ENCODE measurements at places on chromosomes 7 and 10.

- DNase-seq: no peak
These were observed 141.0 kb downstream of the C1GALT1 start for GRCh38 chr7:7323352-7323751.

DNA sequence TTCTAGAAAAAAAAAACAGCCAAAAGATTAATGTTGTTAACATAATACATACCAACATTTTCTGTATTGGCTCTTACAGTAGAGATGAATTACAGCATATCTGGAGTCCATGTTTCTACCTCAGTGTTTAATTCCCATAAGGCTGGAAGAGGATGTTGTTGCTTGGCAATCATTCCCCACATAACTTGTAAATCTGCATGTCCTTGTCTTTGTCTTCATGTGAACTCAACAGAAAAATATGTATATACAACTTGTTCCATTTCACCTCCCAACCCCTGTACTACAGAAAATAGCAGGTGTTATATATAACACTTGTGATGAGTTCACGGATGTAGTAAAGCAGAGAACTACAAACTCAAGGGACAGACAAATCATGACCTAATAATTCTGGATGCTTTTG, 160.9 kb upstream of the SEMA3C start:
- peak; percentile 22 for DNase-seq

DNA sequence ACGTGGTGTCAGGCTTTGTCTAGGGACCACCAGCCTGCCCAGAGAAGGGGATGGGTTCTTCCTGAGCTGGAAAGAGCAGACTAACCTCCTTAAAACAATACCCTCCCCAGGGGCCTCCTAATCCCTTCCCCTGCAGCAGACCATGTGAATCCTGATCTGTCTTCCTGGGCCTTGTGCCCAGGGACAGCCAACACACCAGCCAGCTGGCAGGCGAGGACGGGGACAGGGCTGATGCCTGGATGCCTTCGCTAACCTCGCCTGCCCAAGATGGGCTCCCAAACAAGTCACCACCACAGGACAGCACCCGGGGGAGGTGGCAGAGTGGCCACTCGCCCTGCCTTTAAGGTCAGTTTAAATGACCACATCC, 17.6 kb downstream of the PODXL start:
- DNase-seq: no peak

- DNase-seq: no peak
These were observed 763.2 kb upstream of the LRRTM3 start for GRCh38 chr10:66162560-66163143.

DNA sequence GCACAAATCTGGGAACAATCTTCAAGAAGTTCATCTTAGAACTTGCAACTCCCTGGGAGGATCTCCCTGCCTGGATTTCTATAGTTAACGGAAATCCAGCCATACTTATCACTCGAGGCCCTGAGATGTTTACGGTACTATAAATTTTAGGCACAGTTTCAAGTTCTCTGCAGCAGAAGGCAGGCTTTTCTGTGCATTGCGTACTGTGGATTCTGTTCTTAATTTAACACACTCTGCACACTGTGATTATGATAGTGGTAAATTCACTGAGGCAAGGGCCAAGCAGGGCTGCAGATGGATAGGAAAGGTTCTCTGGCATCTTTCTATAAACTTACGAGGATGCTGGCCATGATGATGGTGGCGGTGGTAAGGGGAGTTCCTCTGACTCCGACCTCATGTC, 10.6 kb downstream of the INHBA start:
- DNase-seq: no peak

DNA sequence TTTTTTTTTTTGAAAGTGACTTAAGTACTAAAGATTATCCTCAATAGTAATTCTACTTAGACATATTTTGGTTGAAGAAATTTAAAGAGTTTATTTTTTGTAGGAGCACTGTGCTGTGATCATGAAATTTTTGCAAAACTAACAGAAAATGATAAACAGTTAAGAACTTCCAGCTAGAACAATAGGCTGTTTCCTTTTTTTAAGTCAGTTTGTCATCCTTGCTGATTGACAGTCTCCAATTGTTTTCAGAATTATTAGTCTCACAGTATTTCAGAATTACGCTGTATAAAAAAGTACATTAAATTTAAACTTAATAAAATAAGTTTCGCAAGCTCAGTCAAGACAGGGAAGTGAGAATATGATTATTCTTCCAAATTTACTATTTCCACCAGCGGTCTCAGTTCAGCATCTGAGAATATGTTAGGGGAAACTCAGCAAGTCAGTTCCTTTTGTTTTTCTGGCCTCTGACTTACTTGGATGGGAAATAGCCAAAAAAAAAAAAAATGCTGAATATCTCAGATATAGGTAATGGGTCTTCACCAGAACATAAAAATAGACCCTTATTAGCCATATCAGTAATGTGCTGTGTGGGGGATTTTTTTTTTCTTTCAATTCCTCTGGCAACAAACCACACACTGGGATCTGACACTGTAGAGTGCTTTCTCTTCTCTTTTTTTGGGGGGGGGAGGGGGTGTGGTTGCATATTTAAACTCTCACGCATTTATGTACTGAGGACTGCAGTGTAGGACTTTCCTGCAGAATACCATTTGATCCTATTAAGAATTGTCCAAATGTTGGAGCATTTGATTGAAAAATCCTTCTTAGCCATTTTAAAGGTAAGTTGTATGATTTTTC, at the start of gene CD36:
TSS of gene CD36 (plus strand) at position 732 of the 855 bp plus-strand sequence. CDS start 8,099 bp downstream, outside the sequence.
- DNase-seq: no peak

- DNase-seq: no peak
These were observed 227.3 kb upstream of the TCF7L2 start for GRCh38 chr10:112722758-112723157.

DNA sequence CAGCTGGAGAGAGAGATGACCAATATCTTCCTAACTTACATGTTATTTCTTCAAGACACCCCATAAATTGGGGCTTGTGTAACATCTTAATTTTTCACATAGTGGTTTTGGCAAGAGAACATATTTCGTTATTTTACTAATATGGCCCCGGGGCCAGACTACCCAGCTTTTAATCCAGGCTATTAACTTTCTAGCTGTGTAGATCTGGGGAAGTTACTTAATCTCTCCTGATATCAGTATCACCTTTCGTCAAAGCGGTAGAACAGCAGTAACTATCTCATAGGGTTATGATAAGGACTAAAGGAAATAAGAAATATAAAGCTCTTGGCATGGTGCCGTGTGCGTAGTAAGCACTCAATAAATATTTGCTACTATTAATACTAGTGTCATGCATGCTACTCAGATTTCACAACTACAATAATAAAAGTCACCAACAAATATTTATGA, 71.6 kb upstream of the LYZL1 start:
- DNase-seq: no peak

- DNase-seq: no peak
These were observed 312.4 kb downstream of the KCNMA1 start for GRCh38 chr10:77325233-77325537.

DNA sequence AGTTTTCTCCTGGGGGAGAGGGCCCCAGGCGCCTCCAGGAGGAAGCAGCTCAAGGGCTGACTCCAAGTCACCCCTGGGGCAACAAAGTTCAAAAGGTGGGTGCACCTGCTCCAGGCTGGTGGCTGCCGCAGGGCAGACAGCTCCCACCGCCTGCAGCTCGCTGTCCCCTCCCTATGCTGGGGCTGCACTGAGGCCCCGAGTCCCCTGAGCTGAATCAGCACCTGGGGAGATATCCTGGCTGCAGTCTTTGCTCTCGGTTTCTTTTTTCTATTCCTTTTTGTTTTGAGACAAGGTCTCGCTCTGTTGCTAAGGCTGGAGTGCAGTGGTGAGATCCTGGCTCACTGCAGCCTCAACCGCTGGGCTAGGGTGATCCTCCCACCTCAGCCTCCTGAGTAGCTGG, 183.4 kb downstream of the DNAJB6 start:
- no peak for DNase-seq

GRCh38 chr10:45515630-45516029, 141.6 kb downstream of the ALOX5 start:
- no peak for DNase-seq

- DNase-seq: no peak
These were observed 872.6 kb upstream of the SORCS1 start for GRCh38 chr10:108037061-108037460.

DNA sequence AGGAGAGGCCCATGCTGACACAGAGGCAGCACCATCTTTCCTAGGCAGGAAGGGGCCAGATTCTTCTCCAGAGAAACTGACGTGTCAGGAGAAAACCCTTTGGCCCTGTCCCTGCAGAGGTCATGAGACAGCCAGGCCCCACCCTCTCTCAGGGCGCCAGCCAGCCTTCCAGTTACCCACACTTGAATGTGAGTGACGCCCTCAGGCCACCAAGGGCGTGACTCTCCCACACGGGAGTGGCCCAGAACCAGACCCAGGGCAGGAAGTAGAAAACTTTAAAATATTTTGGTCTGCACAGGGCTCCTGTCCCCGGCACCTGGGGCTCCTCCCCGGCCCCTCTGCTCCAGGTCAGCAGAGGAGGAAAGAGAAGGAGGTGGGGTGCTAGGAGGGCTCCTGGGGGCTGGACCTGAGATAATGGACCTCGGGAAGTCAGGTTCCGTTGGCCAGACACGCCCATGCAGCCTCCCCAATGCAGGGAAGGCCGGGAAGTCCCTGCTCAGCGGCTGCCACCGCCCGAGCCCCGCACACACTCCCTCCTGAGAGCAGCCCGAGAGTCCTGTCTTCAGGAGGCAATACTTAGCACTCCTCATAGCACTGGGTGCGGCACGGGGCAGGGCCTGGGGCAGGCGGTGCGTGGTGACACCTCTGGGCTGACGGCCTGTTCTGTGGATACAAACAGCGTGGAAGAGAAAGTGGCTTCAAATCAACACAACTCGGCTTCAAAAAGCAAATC, 67.0 kb upstream of the CFAP46 start:
- DNase-seq: no peak

DNA sequence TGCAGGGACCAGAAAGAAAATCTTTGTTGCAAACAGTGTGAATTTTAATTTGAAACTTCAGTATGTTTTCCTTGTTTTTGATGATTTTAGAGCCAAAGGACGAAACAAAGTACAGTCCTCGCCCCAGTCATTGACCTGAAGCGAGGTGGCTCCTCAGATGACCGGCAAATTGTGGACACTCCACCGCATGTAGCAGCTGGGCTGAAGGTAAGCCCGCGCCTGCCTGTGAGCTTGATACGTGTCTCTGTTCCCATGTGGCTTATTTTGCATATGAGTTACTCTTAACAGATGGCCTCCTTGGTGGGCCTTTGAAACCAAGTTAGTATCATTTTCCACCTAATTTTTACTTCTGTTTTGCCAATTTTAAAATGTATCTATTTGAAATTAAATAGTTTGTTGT, 12.3 kb downstream of the RBM17 start:
- no peak for DNase-seq

DNA sequence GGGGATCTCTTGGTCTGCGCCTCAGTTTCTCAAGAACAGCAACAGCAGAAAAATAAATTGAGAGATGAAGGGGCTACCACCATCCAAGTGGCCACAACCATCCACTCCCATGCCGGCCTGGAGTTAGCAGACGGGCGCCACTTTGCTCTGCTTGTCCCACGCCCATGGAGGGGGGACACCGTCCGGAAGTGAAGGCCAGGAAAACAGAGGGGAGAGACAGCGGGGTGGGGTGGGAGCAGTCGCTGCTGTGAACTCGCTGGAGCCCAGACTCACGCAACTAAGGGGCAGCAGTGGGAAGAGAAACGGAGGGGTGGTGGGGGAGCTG, 135.4 kb downstream of the KIF20B start:
- DNase-seq: no peak

- no peak for DNase-seq
These were observed 227.3 kb downstream of the GFRA1 start for GRCh38 chr10:116045366-116046356.

GRCh38 chr7:42686594-42687156, 225.2 kb downstream of the C7orf25 start:
- DNase-seq: no peak

GRCh38 chr10:15760681-15761080, 41.0 kb upstream of the ITGA8 start:
- no peak for DNase-seq

DNA sequence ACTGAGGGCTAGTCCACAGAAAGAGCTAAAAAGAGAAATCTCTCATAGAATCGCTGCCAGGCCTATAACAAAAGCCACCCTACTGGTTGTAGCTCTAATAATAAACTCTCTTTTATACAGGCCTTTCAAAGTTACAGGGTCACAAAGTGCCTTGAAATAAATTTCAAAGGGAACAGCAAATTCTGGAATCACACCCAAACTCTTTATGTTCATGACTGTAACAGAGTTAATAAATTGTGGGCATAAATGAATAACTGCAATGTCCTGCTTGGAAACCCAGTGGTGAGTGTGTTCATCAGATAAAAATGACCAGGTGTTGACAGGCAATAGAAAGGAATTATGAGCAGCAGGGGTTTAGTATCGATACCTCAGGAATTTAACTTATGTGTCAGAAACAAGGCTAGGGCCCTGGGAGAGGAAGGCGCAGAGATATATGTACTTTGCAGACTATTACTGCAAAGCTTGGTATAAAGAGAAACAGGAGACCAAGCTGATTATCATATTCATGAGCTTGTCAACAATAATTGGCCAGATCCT, 9.3 kb downstream of the CDC14C start:
- no peak for DNase-seq

- DNase-seq: no peak
These were observed 10.6 kb upstream of the DNMBP start for GRCh38 chr10:100020142-100020885.

GRCh38 chr10:121668314-121669027, 70.2 kb upstream of the FGFR2 start:
- no peak for DNase-seq

DNA sequence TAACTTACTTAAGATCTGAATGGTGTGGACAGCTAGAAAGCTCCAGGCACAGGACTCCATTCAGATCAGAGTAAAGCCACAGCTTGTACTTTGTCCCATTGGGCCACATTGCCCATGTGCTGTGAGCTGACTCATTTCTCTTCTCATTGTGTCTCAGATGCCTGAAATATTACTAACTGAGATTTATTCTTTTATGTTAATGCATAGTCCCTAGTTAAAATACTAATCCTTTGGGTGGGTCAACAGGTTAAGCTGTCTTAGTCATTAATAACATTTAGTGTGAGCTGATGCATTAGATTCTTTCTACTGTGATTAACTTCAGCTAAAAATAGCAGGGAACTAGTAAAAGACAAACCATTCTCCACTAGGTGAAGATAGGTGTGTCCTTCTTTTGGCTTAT, 104.7 kb upstream of the ARMC3 start:
- DNase-seq: peak; percentile 71

- no peak for DNase-seq
These were observed 8.5 kb upstream of the ARHGAP19 start for GRCh38 chr10:97300980-97301379.

DNA sequence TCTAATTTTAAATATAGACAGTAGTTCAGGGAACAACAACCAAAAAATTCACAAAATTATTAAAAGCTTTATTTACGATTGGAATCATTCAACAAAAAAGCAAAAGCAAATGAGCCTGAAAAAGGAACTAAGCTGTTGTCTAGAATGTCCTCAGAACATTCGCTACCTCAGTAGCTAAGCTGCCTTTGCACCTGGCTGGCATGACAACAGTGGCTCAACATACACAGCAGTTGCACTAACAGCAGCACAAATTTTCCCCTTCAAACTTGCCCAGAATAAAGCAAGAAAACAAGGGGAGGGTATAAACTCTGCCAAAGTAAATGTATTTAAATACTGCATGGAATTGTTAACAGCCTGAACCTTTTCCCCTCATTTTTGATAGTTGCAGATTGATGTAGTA, 70.4 kb upstream of the GRID1 start:
- no peak for DNase-seq
